ENCODE measurements at places on chromosomes 3 and 15. TPM values are rescaled to one million over a fixed set of nuclear protein-coding genes. Genes with fewer than 3 reads are reported as not detected.

The TMCO5A gene
- total RNA-seq = 0.14 TPM

The LTF gene
- total RNA-seq = 0.83 TPM

The CSPG5 gene
- total RNA-seq = 0.58 TPM

The A4GNT gene
- total RNA-seq = not detected

The BNC1 gene
- not detected for total RNA-seq

The TRIM42 gene
- not detected for total RNA-seq

The STX19 gene
- 4.7 TPM for total RNA-seq

The SH2D7 gene
- 2.3 TPM for total RNA-seq

The ZCWPW2 gene
- total RNA-seq = 1.4 TPM

The CLDN16 gene
- 3.2 TPM for total RNA-seq

The UPK1B gene
- 37.1 TPM for total RNA-seq

The PIGBOS1 gene
- total RNA-seq = 12.3 TPM

The CYP8B1 gene
- 2.8 TPM for total RNA-seq

The HDGFL3 gene
- 30.3 TPM for total RNA-seq

The APEH gene
- total RNA-seq = 128 TPM

The MBNL1 gene
- 223 TPM for total RNA-seq

The IGF2BP2 gene
- total RNA-seq = 26.7 TPM

The CISH gene
- total RNA-seq = 6.2 TPM

The HERC2 gene
- 55.9 TPM for total RNA-seq

The NOX5 gene
- 0.26 TPM for total RNA-seq

The RPL39L gene
- total RNA-seq = 2.7 TPM

The CHRNA3 gene
- total RNA-seq = 0.89 TPM

The PLOD2 gene
- total RNA-seq = 72.8 TPM

The CAMK2N2 gene
- total RNA-seq = 0.40 TPM

The SLC22A13 gene
- 0.95 TPM for total RNA-seq

The ALPK3 gene
- total RNA-seq = 7.6 TPM

The ITIH1 gene
- 4.8 TPM for total RNA-seq

The KBTBD13 gene
- total RNA-seq = not detected

The ROPN1 gene
- not detected for total RNA-seq

The ROBO2 gene
- 2.8 TPM for total RNA-seq

The KY gene
- 1.6 TPM for total RNA-seq

The ZKSCAN7 gene
- total RNA-seq = 6.4 TPM

The SPTBN5 gene
- total RNA-seq = 7.1 TPM

The PXK gene
- 23.2 TPM for total RNA-seq

The MOBP gene
- 0.14 TPM for total RNA-seq

The DUOX1 gene
- total RNA-seq = 23.4 TPM

The TMEM212 gene
- not detected for total RNA-seq

The CHRFAM7A gene
- 1.4 TPM for total RNA-seq

The ZNF80 gene
- 0.17 TPM for total RNA-seq

The FBXL22 gene
- 58.4 TPM for total RNA-seq

The ACTC1 gene
- 40.5 TPM for total RNA-seq

The EXOSC7 gene
- 24.7 TPM for total RNA-seq

The FOXB1 gene
- not detected for total RNA-seq

The PARP9 gene
- total RNA-seq = 29.6 TPM

The TMEM158 gene
- 14.6 TPM for total RNA-seq

The ACVR2B gene
- 8.6 TPM for total RNA-seq

The C2CD4A gene
- total RNA-seq = 0.17 TPM

The P3H2 gene
- total RNA-seq = 11.4 TPM

The DPPA2 gene
- total RNA-seq = not detected

The TOMM70 gene
- total RNA-seq = 31.3 TPM

The DISP2 gene
- 3.5 TPM for total RNA-seq

The AGBL1 gene
- total RNA-seq = not detected

The PML gene
- total RNA-seq = 59.6 TPM

The PTX3 gene
- 1.4 TPM for total RNA-seq
